Femur (tissue), 1 donor: ENCODE measurements at places on chromosomes 7 and 10.

DNA sequence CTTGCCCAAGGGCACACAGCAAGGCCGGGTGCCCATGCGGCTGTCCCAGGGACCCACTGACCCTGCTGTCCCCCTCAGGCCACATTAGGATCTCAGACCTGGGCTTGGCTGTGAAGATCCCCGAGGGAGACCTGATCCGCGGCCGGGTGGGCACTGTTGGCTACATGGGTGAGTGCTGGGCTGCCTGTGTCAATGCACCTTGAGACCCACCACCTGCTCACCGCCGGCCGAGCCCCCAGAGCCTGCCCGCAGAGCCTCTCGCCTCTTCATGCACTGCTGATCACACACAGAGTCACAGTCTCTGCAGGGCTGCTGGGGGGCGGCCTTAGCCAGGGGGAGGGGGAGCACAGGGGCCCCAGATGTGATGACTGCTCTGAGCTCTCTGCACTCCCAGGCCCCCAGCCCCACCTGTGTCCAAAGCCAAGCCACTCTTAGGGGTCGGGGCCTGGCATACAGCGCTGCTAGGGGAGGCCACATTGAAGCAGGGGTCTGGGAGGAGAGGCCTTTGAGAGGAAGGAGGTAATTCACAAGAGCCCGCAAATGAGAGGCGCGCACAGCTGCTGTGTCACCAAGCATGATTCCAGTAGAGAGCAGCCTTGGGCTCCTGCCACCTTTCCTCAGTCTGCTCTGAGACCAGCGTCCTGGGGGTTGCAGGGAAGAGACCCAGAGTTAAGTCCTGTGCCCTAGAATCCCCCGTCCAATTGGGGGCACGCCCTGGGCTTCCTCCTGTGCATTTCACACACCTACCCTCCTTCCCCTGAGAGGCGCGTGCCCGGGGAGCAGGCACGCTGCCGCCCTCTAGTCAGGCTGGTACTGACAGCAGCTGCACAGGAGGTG lies 100.4 kb downstream of the RGS10 start:
- peak; percentile 55 for DNase-seq

- no peak for DNase-seq
Measured at GRCh38 chr7:70789481-70790214, 342.3 kb upstream of the GALNT17 start.

DNA sequence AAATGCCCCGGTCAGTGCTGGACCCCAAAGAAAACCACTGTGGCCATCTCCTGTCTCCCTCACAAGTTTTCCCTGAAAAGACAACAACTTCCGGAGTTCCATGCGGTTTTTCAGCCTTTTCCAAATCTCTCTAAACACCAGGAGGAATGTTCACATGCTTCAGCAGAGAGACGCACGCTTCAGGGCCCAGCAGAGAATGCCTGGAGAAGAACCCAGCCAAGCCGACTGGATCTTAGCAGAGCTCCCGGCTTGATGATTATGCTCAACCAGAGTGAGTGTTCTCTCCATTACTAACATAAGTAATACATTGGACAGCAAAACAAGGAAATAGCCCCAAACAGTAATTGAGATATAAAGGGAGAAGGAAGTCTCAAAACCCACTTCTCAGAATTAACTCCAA lies 17.9 kb downstream of the PRKCQ start:
- DNase-seq = no peak

- no peak for DNase-seq
Measured at GRCh38 chr7:27995228-27995627, 185.4 kb downstream of the JAZF1 start.

- DNase-seq = no peak
Measured at GRCh38 chr7:2926120-2926895, 82.2 kb upstream of the GNA12 start.

DNA sequence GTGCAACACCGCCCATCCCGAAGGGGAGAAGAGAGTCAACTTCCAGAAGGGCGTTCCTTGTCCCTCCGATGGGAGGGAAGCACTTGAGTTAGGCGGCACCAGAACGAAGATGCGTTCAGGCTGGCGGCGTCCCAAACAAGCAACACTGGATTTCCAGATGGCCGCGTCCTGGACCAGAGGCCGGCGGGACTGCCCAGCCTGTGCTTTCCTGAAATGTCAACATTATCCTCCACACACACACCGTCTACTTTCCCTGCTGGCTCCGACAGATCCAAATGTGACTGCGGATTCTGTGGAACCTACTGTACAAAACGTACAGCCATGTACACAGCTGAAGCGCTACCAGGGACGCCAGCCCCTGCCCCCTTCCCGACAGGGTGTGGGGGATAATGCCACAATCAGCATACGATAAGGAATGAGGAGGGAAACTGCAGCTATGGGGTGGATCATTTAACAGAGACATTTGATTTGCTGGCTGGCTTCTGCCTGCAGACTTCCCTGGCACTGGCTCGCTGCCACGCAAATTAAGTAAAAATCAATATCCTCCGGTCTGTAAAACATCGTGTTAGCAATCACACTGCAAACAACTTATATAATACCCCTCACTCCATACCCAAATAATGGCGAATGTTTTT lies 82.1 kb downstream of the ZRANB1 start:
- peak; percentile 60 for DNase-seq
